NCI-H187 treated with DMSO at 0.1 percent for 48 hours (cell line): ENCODE measurements at places on chromosomes 3 and 15.

DNA sequence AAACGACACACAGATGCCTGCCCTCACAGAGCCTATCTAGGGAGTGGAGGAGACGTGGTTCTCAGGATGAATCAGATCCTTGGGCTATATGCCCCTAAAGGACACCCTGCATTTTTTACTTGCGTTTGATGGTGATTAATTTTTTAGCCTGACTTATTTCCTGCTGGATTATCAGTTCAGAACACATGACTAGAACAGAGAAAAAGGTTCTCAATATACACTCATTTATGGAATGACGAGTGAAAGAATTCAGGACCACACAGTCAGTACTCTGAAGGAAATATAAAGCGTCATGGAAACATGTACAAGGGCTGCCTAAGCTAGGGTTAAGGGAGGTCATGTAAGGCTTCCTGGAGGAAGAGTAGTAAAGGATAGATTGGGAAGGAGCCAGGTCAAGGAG, 121.8 kb downstream of the SSR3 start:
- no peak for DNase-seq

- DNase-seq = no peak
Observed at GRCh38 chr3:45499529-45499928, 95.0 kb upstream of the LIMD1 start.

- no peak for DNase-seq
Observed at GRCh38 chr3:156417559-156418132, 137.3 kb downstream of the SSR3 start.

DNA sequence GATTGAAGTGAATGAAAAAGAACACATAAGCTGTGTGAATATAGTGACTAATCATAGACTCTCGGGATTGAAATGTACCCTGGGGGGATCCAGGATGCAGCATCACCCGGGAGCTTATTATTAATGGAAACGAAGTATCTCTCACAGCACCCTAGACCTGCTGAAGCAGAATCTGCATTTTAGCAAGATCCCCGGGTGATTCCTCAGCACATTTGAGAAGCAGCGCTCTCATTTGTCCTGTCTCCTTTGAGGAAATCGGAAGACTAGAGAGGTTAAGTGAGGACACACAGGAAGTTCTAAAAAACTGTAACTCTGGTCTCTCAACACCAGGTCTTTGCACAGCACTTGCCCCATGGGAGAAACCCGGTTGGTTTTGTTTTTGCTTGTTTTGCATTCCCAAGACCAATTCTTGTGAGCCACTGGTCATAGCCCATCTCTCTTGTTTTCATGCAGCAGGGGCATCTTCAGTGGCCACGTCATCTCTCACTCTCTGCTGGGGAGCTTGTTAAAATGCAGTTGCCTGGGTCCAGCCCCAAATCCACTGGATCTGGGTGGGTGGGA, 30.2 kb downstream of the ZNF710 start:
- DNase-seq = no peak

- no peak for DNase-seq
Observed at GRCh38 chr3:151871639-151872468, 1.6 kb upstream of the SUCNR1 start.

- no peak for DNase-seq
Observed at GRCh38 chr15:55742927-55743728, at the start of gene PRTG. TSS of gene PRTG (minus strand) at chr15:55743152. CDS start at chr15:55742931, 221 bp downstream.

- DNase-seq = no peak
Observed at GRCh38 chr3:24270204-24270691, 224.4 kb downstream of the THRB start.

- DNase-seq = no peak
Observed at GRCh38 chr3:35523838-35524237, 115.5 kb upstream of the ARPP21 start.

GRCh38 chr15:78256044-78256437, 8.3 kb upstream of the DNAJA4 start:
- DNase-seq = no peak

DNA sequence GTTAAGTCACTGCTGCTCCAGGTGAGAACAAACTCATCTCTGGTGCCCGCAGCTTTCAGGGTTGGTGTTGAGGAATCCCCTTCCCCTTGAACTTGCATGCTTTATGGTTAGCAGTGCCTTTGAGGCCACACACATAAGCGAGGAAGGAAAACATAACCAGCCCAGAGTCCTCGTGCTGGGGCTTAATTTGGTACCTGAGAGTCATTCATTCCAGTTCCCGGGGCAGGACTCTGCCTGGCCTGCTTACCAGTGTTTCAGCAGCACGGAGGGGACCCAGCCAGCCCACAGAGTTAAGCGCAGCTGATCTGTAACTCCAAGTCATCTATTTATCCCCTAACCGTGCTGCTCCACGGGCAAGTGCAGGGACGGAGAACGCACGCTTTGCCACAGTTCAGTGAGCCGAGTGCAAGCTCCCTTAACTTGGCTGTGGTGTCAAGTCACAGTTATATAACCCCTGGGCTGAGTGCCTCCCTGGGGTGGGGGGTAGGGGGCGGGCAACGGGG, 302.3 kb upstream of the ICE2 start:
- DNase-seq = no peak

DNA sequence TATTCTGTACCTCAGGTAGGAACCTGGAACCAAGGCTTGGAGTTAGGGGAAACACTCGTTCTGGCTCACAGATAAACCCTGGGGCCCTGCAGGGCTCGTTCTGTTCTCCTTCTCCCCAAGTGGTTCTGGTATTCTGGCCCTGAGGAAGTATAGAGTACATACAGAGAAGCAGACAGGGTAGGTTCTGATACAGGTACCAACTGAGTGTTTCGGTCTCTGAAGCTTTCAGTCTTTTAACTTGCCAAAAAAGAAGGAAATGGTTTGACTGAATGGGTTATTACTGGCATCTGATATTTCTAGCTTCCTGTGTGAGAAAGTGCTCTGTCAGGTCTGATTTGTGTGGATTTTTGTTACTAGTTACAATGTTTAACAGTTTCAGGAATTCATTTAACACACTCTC, 67.3 kb downstream of the UBE2E2 start:
- DNase-seq = no peak

DNA sequence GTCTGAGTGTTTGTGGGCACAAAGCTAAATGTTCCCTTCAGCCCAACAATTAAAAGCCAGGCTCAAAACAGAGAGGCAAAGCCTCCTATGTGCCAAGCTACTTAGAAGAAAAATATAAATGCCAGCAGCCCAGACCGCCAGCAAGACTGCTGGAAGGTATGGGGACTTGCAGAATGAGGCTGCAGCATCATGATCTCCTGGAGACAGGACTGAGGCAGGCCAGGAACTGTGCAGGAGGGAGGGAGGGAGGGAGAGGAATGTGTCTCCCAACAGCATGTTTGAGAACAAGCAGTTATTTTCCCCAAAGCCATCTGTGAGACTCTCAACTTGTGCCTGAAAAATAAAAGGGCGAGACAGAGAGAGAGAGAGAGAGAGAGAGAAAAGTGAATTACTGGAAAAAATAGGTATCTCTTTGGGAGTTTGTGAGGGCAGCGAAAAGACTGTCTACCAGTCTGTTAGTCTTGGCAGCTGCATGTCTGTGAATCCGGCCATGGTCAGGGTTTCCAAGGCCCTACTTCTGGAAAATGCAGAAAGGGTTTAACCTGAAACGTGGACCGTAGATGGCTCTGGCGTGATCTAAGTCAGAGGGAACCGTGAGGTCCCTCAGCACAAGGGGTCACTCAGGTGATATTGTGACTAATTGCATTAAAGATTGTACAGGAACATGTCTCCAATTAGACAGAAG, 139.7 kb upstream of the COL8A1 start:
- no peak for DNase-seq

DNA sequence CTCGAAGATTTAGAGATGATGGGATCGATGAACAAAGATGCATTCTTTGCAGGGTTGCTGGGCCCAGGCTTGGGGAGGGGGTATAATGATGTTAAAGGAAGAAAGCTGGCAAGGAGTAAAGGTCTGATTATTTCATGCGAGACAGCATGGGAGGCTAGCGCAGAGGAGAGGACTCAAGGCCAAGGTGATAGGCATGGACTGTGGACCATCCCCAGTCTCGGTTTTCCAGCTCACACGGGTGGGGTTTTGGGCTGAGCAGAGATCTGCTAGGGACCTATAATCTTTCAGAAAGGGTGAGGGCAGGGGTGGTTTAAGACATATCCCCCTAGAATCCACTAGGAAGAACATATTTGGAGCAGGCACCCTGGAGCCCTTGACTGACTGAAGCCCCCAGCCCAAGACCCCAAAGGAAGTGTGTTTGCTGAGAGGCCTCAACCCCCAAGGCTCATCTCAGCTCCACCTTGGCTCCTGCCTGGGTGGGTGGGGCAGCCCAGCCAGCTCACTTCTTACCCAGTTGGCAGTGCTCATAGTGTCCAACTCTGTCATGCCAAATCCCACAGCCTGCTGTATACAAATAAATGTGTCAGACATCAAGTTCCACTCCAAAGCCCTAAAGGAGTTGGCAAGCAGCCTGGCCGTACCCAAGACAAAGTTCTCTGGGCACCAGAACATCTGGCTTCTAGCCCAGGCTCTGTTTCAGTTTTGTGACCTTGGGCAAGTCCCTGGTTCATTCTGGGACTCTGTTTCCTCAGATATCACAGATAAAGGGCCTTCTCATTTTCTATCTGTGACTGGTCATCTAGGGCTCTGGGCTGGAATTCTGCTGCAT, 17.9 kb downstream of the ACSBG1 start:
- DNase-seq = no peak

DNA sequence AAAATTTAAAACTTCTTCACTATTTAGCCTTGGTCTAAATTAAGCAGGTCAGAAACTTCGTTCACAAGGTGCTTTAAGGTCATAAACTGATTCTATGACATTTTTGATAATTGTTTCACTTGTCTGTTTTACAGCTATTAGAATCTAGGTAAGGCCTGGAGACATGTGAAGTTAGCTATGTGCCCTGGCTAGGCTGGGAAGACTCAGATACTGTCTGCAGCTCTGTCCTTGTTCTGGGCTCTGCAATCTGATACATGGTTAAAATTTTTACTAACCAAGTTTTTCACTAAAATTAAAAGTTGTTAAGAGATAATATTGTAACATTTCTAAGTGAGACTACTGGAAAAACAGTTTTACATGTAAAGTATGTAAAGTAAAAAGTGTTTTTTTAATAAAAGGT, 479.6 kb upstream of the EPHA6 start:
- DNase-seq = no peak

GRCh38 chr3:49383387-49383786, 25.2 kb upstream of the GPX1 start:
- no peak for DNase-seq

GRCh38 chr15:89364341-89364740, 29.7 kb upstream of the POLG start:
- no peak for DNase-seq

DNA sequence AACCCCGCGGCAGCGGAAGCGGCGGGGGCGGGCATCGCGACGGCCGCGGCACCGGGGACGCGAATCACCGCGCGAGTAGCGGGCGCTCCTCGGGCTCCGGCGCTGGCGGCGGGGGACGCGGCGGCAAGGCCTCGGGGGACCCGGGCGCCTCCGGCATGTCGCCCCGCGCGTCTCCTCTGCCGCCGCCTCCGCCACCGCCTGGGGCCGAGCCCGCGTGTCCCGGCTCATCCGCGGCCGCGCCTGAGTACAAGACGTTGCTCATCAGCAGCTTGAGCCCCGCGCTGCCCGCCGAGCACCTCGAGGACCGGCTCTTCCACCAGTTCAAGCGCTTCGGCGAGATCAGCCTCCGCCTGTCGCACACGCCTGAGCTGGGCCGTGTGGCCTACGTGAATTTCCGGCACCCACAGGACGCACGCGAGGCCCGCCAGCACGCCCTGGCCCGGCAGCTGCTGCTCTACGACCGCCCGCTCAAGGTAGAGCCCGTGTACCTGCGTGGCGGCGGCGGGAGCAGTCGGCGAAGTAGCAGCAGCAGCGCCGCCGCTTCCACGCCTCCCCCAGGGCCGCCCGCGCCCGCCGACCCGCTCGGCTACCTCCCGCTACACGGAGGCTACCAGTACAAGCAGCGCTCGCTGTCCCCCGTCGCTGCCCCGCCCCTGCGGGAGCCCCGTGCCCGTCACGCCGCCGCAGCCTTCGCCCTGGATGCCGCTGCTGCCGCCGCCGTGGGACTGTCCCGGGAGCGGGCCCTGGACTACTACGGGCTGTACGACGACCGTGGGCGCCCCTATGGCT, 675 bp downstream of the RBM15B start:
- no peak for DNase-seq

DNA sequence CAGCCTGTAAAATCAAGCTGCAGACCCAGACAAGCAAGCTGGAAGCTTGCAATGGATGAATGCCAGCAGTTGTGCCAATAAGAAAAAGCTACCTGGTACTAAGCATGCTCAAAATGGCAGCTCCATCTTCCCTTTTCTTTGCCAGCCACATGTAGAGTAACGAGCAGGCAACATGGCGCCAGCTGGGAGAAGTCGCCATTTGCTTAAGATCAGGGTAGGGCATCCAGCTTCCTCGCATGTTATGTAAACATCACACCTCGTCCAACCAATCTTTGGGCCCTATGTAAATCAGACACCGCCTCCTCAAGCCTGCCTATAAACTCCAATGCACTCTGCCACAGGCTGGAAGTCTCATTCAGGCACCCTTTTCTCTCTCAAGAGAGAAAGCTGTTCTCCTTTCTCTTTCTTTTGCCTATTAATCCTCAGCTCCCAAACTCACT, 973.9 kb downstream of the FHIT start:
- DNase-seq = no peak

DNA sequence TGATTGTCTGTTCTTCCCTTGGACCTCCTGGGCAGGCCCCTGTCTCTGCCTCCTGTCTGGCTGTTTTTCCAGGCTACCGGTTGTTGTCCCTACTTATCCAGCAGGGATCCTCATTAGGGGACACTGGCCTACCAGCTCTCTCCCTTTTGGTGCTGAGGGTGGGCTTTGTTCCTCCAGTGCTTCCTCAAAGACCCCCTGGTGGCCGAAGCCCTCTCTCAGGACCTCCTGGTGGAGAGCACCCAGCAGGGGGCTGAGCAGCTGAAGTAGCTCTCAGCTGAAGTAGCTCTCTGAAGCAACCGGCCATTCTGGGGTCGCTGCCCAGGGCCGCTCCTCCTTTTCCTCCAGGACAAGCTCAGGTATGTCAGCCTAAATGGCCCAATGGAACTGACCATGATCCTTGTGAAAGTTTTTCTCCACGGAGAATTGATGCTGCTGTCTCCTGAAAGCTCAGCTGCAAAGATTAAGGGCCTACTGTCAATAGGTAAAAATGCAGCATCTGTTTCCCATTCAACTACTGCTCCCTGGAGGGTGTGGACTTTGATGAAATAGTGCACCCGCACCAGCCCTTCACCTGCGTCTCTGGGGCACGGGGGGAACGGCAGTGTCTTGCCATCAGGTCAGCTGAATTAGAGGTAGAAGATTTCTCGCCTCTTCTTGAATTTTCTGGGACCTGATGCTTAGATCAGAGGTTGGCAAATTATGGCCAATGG, 27.6 kb downstream of the ARNT2 start:
- no peak for DNase-seq

DNA sequence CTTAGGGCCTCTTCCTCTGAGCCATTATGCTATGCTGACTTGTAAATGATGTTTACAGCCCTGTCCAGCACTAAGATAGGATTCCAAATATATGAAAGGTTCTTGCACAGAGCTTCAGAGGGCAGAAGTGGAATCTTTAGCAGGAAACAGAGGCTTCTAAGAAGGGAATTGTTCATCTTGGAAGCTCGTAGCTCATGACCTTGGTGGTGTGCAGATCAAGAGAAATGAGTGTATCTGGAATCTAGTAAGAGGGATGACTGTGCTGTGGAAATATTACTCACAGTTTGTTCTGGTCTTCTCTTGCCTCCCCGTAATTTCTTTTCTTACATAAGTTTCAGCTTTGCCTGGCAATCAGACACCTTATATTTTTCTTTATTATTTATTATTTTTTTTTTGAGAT, 175.8 kb downstream of the SPATA16 start:
- DNase-seq = no peak
